ENCODE measurements at places on chromosomes 6 and 20.

DNA sequence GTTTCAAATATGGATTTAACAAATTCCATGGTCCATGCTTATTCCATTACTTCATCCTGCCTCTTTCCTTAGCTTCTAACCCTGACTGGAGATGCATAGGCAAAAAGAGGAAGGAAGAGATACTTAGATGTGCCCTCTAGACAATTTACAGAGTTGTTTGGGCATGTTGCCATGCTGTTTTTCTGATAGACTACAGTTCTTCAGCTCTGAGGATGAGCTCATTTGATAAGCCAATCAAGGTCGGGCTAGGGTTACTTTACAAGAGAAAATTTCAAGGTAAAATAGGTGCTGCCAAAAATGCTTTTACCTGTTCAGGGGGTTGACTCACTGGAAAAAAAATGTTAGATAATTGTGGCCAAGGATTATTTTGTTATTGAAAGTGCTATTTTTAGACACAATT is 5.9 kb downstream of the HCRTR2 start:
- DNase-seq, result no peak

DNA sequence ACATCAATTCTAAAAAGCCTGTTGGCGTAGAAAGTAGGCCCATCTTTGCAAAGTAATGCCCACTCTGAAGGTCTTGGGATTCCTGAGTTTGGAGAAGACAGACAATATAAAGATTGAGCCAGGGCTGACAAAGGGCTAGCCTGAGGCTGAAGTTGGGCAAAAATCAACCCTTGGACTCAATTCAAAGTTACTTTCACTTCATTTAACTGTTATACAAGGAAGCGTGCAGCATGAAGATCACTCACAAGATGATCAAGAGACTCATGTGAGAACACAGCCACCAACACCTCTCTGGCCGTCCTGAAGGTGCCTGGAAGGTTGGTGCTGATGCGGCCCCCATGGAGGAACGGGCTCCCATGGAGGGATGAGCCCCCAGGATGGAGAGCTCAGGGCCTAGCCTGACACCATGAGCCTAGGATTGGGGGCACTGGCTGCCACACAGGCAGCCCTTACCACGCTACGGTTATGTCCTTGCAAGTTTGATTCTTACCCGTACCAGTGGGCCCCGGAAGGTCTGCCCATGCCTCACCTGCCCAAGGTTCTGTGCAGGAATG is 26.6 kb downstream of the FOXC1 start:
- no peak for DNase-seq

- DNase-seq, result no peak
Observed at GRCh38 chr6:45679631-45680030, 301.9 kb upstream of the SUPT3H start.

- no peak for DNase-seq
Observed at GRCh38 chr6:1313384-1313766, 1.5 kb downstream of the FOXQ1 start.

DNA sequence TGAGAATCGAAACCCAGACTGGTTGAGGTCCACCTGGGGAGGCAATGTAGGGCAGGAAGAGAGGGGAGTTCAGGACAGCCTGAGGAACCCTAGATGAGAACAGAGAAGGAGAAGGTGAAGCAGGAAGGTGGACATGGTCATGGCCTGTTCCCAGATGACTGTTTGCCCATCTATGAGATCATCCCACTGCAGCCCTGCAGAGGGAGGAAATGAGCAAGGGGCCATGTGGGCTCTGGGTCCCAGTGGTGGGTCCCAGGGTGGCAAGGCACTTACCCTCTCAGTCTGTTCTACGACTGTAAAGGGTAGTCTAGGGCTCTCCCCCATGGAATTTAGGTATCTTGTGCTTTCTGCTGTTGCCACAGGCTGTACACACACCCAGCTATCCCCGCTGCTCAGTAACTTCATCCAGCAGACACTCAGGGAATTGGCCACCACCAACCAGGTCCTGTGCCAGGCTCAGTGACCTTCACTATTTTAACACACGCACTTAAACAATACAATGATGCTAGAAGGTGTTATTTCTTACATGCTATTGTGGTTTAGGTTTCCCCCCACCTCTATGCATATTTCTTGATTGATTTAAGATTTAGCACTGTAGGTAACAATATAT is 89.8 kb downstream of the TOX2 start:
- DNase-seq, result no peak

DNA sequence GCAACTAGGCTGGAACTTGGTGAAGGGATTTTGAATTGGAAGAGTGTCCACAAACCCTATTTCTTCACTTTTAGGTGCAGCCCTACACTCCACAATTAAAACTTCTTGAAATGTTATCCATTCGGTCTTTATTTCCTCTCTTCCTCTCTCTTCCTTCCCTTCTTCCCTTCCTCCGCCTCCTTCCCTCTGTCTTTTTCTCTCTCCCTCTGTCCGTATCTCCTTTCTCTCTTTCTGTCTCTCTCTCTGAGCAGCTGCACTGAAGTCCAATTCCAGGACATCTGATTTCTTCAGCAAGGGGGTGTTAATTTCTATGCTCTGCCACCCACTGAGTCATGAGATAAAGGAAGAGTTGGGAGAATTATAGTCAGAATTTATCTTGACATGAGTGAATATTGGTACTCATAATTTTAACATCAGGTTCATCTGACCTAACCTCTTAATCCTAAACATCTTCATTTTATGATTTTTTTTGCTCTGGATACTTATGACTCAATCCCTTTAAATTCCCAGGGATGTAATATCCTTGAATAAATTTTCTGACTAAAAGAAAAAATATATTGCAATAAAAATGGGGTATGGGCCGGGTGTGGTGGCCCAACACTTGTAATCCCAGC is 84.2 kb downstream of the BCAS1 start:
- DNase-seq, result no peak

DNA sequence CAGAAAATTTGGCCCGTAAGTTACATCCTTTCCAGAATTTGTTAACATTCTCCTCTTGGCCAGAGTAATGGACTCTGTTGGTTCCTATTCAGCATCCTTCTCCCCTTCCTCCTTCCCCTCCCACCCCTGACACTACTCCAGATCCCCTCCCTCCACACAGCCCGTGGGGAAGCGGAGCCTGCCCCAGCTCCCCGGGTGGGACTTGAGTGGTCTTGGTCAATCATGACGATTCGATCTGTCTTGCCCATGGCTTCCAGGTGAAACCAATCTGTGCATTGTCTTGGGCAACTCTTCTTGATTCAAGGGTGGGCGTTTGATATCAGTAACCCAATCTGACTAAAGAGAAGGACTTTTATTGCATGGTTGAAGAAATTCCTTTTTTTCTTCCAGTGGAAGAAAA is 143.9 kb downstream of the ANKRD60 start:
- no peak for DNase-seq

DNA sequence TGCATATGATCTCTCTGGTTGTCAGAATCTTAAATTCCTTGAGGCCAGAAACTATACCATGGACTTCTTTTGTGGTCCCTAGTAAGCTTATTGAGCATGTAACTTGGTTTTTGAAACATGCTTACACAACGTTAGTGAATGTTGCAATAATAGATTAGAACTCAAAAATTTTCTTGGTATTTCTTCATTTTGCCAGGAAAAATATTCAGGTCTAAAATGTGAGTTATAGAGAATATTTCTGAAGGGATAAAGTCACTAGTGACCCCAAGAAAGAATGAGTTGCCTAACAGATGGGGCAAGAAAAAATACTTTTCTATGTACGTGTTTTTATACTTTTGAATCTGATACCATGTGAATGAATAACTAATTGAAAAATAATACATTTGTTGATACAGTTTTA is 195.4 kb downstream of the TFAP2A start:
- DNase-seq, result no peak

DNA sequence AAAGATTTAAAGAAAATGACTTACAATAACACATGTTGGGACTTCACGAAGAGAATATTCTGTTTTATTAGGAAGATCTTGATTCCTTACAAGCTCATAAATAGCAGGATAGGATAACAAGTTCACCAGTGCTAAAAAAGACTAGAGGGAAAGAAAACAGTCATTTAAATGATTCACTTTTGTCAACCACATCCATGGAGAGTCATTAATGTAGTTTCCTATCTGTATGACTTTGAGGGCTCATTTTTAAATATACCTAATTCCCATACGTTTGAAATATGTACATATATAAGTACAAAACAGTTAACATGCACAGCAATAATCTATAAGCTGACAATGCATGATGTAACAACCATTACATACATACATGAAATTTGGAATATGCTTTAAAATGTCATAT is 111.1 kb downstream of the TBC1D32 start:
- no peak for DNase-seq

DNA sequence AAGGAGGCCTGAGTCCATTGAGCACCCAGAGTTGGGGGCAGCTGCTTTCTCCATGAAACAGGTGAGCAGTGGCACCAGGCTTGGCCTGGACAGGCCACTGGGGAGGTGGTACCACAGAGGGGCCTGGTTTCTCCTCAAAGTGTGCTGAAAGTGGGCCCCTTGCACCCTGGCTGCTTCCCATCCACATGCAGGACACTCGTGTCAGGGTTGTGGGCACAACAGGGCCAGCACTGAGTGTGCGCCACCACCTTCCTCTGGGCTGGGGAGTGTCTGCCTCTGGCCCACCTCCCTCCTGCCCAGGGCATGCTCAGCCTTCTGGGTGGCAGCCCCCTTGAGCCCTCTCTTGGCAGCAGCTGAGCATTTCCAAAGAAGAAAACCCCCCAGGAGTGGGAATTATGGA is 5.2 kb upstream of the SLC22A1 start:
- no peak for DNase-seq

Measured in stimulated activated CD8-positive, alpha-beta memory T cell treated with anti-CD3 and anti-CD28 coated beads, Interleukin-7, amount 100 ng/mL, for 1 hour (primary cell).